ENCODE measurements at places on chromosomes 16 and 17.

- no peak for DNase-seq
Measured at GRCh38 chr17:75181110-75181509, 1.6 kb downstream of the SUMO2 start.

DNA sequence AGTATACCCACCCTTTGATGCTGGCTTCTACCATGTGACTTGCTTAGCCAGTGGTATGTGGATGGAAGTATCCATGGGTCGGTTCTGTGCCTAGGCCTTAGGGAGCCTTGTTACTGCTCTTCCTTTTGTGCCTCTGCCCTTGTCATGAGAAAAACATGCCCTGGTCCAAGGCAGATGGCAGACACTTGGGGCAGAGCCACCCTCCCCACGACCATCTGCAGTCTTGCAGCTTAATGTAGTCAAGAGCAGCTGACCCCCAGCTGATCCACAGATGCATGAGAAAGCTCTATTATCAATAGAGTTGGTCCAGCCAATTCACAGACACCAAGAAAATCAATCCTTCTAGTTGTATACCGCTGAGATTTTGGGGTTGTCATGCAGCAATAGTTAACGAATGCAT lies 95.7 kb downstream of the SLC39A11 start:
- no peak for DNase-seq

DNA sequence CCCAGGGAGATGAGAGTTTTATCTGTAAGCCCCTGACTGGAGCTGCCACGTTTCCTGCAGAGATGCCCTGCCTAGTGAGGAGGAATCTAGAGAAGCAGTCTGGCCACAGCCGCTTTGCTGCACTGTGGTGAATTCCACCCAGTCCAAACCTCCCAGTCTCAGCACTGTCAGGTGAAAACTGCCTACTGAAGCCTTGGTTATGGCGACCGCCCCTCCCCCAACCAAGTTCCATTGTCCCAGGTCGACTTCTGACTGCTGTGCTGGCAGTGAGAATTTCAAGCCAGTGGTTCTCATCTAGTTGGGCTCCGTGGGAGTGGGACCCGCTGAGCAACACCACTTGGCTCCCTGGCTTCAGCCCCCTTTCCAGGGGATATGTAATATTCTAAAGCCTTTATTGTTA lies 10.2 kb upstream of the LYZL6 start:
- no peak for DNase-seq

DNA sequence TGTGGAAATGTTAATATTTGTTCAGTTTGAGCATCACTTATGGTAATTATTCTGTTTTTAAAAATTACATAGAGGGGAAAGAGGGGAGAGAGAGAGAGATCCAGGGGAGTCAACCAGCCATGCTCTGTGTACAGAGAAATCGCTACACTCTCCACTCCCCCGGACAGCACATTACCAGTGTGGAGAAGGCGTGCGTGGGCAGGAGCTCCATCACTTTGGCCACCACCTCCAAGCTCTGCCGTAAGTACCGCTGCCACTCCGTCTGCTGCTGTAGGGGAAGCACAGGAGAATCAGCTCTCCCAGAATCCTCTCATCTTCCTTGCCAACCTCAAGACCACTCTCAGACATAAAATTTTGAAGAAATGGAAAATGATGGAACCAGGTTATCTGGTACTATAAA lies 70.2 kb upstream of the GSG1L start:
- no peak for DNase-seq

DNA sequence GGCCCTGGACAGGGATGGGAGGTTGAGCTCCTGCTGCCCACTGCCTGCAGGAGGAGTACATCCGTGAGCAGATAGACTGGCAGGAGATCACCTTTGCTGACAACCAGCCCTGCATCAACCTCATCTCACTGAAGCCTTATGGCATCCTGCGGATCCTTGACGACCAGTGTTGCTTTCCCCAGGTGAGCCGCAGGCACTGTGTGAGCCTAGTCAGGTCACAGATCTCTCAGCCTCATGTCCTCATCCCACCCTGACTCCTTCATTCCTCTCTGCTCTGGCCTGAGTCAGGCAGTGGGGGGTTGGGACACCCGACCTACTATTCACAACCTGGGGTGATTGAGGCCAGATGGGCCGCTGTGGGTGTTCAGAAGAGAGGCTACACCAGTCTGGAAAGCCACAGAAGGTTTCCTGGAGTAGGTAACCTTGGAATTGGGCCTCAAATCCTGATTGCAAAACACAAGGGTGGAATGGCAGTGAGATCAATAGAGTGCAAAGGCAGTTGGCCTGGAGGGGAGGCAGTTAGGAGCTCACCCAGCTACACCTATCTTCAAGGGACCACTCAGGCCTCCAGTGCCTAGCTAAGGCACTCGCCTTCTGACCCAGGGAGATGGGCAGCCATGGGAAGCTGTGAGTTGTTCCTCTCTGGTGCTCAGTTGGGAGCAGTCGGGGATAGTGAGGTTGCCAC lies 29.7 kb downstream of the MYO15A start:
- DNase-seq = no peak

DNA sequence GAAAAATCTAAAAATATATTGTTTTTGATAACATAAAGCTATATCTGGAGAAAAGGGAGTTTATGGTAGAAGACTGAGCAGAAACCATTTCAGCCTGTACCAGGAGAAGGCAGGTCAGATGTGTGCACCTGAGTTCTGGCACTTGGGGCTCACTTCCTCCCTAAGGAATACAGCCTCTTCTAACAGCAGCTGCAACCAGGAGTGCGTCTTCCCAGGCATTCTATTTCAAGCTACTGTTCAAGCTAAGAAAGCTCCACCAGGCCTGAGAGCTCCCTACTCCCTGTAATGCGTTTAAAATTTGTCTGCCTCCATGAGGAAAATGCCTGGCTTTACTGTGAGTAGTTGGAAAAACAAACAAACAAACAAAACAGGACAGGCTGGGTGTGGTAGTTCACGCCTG lies 96.1 kb downstream of the ZNF778 start:
- no peak for DNase-seq

GRCh38 chr17:43868226-43868994 lies 21.4 kb downstream of the CD300LG start:
- DNase-seq = no peak

DNA sequence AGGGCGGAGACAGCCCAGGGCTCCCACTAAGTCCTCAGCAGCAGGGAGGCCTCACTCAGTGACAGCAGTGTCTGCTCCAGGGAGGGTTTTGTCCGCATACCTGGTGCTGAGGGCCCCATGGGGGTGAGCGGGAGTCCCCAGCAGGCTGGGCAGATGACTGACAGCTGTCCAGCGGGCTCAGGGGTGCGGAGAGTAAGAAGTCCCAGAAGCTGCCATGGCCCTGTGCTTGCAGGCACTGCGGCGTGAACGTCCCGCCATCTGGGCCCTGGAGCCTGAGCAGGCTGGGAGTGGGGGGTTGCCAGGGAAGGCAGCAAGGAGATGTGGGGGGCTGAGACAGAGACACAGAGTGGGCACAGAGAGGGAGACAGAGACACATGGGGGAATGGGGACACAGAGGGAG lies 20.1 kb downstream of the CACNA1G start:
- no peak for DNase-seq

GRCh38 chr17:29189355-29189754 lies 9.2 kb upstream of the MYO18A start:
- no peak for DNase-seq

DNA sequence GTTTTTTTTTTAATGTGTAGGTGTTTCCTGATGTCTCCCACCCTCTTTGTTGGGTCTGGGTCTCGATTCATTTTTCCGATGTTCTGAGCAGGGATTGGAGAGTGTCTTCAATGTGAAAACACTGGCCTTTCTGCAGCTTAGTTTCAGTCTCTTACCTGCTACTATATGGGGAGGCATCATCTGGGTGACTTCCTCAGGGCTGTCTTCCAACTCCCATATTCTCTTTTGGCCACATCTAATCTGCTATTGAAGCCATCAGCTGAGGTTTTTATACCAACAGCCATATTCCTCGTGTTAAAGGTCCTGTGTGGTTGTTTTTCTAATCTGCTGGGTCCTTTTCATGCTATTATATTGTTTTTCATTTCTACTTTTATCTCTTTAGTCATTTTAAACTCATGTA lies 13.2 kb upstream of the SSTR5 start:
- no peak for DNase-seq

DNA sequence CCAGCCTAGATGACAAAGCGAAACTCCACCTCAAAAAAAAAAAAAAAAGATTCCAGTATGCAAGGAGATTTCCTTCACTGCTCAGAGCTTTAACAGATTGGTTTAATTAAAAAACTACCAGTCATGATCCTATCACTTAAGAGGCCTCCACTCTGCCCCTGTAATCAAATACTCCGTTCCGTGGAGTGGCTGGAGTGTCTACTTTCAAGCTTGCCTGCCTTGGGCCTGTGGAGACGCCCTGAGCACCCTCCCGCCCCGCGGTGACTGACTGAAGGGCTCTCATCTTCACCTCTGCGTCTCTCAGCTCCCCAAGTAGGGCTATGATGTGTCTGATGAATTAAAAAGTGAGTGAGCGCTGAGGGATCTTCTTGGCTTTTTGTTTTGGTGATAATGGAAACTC lies 25.3 kb upstream of the TRPV3 start:
- DNase-seq = no peak

DNA sequence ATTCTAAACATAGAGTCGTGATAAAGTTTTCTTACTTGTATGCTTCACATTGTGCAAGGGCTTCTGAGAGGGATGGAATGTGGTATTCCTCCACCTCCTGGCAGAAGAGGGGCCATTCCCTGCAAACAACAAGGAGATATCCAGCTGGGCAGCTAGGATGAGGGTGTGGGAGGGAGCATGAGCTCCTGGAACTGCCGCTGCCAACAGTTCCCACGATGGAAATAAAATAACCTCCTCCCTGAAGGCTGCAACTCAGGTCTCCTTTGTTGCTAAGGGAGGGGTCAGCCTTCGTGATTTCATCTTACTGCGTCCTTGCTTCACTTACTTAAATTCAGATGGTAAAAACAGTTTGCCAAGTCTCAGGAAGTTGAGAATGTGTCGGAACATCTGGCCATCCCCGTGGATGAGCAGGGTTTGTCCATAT lies 15.6 kb downstream of the PLEKHG4 start:
- no peak for DNase-seq

DNA sequence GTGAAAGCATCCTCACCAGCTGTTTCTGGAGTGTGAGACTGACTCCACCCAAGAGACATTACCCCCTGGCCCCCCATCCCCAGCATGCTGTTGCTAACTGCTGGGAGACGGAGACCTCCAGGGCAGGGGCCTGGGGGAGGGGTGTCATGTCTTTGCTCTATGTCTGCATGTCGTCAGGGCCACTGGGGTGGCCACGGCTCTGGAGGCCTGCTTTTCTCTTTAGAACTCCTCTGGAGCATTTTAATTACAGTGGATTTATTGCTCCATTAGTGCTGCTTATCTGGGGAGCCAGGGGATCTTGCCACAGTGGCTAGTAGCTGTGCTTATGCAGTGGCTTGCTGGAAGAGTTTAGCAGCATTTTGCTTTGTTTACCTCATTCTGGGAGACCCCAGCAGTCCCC lies 32.3 kb downstream of the CLEC16A start:
- DNase-seq = no peak

GRCh38 chr17:34826332-34826731 lies 134.9 kb downstream of the CCT6B start:
- no peak for DNase-seq

- DNase-seq = no peak
Measured at GRCh38 chr17:29131814-29132682, 48.1 kb downstream of the MYO18A start.

DNA sequence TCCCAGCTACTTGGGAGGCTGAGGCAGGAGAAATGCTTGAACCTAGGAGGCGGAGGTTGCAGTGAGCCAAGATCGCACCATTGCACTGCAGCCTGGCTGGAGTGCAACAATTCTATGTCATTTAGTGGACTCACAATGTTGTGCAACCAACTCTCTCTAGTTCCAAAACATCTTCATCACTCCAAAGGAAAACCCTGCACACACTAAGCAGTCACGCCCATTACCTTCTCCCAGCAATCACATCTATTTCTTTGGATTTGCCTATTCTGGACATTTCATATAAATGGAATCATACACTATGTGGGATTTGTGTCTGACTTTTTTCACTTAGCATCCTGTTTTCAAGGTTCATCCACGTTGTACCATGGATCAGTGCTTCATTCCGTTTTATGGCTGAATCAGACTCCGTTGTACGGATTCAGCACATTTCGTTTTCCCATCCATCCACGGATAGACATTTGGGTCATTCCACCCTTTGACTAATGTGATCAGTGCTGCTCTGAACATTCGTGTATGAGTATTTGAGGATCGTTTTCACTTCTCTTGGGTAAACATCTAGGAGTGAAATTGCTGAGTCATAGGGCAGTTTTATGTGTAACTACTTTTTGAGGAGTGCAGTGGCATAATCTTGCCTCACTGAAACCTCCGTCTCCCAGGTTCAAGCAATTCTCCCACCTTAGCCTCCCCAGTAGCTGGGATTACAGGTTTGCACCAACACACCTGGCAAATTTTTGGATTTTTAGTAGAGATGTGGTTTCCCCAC lies 45.4 kb upstream of the EMP2 start:
- no peak for DNase-seq

DNA sequence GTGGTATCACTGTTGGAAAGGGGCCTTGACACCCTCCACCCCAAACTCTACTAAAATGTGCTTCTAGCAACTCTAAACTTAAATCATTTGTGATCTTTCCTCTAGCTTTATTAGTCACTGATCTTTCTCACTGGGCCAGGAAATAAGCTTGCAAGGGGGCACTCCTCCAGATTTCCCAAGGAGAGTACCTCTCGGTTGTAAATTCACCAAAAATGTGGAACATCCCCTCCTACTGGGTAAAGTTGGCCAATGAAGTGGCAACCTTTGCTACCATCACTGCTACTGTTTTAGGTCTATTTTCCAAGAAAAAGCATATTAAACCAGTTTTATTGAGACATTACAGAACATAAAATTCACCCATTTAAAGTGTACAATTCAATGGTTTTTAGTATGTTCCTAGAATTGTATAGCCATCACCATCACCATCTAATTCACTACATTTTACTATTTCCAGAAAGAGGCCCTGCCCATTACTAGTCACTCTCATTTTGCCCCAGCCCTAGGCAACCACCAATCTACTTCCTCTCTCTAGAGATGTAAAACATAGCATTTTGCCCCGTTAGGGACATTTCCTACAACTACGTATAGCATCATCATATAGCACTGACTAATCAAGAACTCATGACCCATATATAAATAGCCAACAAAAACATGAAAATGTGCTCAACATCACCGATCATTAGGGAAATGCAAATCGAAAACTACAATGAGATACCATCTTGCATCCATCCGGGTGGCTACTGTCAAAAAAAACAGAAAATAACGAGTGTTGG lies 44.6 kb upstream of the ADCY9 start:
- no peak for DNase-seq

DNA sequence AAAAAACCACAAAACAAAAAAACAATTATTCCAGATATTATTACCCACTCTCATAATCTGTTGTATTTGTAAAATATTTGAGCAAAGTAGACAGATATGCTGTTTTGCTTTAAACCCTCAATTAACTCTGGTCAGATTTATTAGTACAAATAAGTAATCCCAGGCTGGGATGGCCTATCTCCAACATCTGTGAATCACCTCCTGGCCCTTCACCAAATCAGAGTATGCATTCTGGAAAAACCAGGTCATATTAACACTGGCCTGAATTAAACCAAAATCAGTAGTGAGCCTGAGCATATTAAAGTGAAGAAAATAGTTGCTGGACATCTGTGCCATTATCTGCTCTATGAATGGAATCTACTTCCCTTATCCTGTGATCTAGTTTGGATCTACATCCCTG lies 41.0 kb downstream of the STAT3 start:
- DNase-seq = no peak

- no peak for DNase-seq
Measured at GRCh38 chr17:57135789-57136291, 50.8 kb downstream of the AKAP1 start.

GRCh38 chr17:40151414-40151963 lies 11.2 kb downstream of the CASC3 start:
- no peak for DNase-seq

- DNase-seq = no peak
Measured at GRCh38 chr17:70081885-70082284, 6.9 kb downstream of the KCNJ16 start.
